ENCODE measurements at places on chromosomes 6 and 20. TPM values are rescaled to one million over a fixed set of nuclear protein-coding genes. Genes with fewer than 3 reads are reported as not detected.

SCRT2 gene
- total RNA-seq, result not detected

BFSP1 gene
- total RNA-seq, result 0.80 TPM

TINAG gene
- total RNA-seq, result not detected

BTN3A1 gene
- total RNA-seq, result 12.8 TPM

RFX6 gene
- total RNA-seq, result 1.8 TPM

CEP43 gene
- 11.2 TPM for total RNA-seq

TAP2 gene
- total RNA-seq, result 7.7 TPM

SLC17A1 gene
- not detected for total RNA-seq

TFAP2A gene
- total RNA-seq, result not detected

C20orf144 gene
- 0.33 TPM for total RNA-seq

KIF13A gene
- 49.6 TPM for total RNA-seq

BEND6 gene
- total RNA-seq, result 0.33 TPM

MYMX gene
- total RNA-seq, result 2.9 TPM

GMPR gene
- total RNA-seq, result 16.4 TPM
